ENCODE measurements at places on chromosomes 6 and 20.

- DNase-seq = no peak
These were observed 98.9 kb upstream of the CST7 start for GRCh38 chr20:24850176-24850575.

GRCh38 chr20:33291830-33292355, 8.9 kb downstream of the BPIFB1 start:
- peak; percentile 25 for DNase-seq

GRCh38 chr6:160042788-160043301, 74.0 kb downstream of the IGF2R start:
- DNase-seq = no peak

GRCh38 chr6:133218852-133219251, 22.3 kb upstream of the EYA4 start:
- DNase-seq = no peak

DNA sequence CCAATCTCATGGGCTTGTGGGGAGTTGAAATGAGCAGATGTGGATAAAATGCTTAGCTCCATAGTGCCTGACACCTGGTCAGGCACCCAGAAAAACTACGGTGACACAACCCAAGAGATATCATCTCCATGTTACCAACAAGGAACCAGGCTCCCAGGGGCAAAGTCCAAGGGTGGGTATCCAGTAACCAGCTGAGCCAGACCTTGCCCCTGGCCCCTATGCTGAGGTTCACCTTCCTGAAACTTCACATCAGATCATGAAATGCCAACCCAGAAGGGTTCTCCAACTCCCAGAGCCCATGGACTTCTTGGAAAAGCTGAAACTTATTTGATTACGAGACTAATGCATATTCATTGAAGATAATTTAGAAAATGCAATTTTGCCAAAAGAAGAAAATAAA, 141.8 kb upstream of the KCNG1 start:
- no peak for DNase-seq

All from tibial artery (tissue), 4 donors.